ENCODE measurements at places on chromosomes 6 and 20.

DNA sequence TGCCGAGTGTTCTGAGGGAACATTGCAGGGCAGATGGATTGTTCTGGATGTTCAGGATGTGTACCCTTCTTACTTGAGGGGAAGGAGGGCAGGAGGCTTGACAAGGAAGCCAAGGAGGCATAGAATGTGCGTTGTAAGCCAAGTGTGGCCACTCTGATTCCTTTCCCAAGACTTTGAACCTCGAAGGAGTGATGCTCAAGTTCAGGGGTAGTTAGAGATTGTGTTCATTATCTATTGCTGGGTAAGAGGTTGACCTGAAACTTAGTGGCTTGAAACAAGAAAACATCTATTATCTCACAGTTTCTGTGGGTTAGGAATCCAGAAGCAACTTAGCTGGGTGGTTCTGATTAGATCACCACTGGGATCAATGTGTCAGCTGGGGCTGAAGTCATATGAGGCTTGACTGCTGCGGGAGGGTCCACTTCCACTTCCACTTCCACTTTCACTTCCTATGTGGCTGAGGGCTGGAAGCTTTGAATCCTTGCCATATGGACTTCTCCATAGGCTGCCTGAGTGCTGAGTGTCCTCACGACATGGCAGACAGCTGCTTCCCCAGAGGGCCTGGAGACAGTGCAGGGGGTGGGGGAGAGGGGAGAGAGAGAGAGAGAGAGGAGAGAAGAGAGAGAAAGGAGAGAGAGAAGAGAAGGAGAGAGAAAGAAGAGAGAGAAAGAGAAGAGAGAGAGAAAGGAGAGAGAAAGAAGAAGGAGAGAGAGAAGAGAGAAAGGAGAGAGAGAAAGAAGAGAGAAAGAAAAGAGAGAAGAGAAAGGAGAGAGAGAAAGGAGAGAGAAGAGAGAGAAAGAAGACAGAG lies 6.9 kb upstream of the CD40 start:
- peak; percentile 23 for DNase-seq

- no peak for DNase-seq
Measured at GRCh38 chr6:165905744-165906143, 242.7 kb upstream of the PDE10A start.

- DNase-seq, result peak; percentile 63
Measured at GRCh38 chr6:6758915-6759654, 170.6 kb downstream of the LY86 start.

- peak; percentile 68 for DNase-seq
Measured at GRCh38 chr6:41940759-41941279, 789 bp downstream of the CCND3 start.

- DNase-seq, result peak; percentile 30
Measured at GRCh38 chr20:44208770-44209169, 1.8 kb downstream of the OSER1 start.

DNA sequence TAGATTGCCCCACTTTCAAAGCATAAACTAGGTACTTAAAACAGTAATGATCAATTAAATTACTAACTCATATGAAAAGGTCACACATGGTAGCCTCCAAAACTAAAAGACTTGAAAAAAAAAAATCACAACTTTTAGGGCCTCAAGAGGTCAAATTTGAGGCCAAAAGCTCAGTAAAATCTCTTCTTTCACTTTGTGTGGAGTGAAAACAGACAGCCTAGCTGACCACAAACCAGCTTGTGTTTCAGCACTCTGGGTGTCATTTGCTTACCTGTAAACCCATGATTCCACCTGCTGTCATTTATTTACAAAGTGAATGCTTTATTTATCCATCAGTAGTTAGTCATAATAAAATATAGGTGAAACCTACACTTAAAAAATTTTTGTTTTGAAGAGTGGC lies 34.0 kb downstream of the GNAS start:
- DNase-seq, result no peak

DNA sequence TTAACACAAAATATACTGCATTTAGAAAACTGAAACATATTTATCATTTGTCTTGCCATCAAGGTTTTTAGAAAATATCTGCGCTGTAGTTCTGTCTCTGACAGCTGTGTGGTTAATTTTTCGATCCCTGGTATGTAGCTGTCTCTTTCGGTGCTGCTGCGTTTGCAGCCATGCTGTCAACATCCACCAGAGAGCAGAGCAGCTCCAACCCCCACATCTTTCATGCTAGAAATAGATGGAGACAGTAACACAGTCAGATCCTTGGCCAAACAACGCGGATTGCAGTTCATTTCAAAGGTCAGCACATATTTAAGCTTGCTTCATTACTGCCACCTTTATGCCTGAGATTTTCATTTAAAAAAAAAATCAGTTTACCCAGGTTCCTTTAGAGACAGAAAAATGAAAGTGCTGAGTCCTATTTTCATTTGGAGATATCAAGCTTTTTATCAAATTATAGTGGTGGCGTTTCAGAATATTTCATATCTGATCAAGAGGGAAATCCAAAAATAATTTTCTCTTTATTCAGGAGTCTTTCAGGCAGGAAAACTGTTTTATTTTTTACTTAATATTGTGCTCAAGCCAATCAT lies 157.7 kb upstream of the MMS22L start:
- DNase-seq, result peak; percentile 8

GRCh38 chr6:161232010-161232409 lies 41.9 kb downstream of the AGPAT4 start:
- DNase-seq, result no peak

GRCh38 chr6:143731789-143732188 lies 54.0 kb downstream of the PHACTR2 start:
- no peak for DNase-seq

- DNase-seq, result no peak
Measured at GRCh38 chr6:71879016-71879415, 7.3 kb upstream of the RIMS1 start.

- no peak for DNase-seq
Measured at GRCh38 chr20:23249541-23249940, 101.0 kb upstream of the NXT1 start.

DNA sequence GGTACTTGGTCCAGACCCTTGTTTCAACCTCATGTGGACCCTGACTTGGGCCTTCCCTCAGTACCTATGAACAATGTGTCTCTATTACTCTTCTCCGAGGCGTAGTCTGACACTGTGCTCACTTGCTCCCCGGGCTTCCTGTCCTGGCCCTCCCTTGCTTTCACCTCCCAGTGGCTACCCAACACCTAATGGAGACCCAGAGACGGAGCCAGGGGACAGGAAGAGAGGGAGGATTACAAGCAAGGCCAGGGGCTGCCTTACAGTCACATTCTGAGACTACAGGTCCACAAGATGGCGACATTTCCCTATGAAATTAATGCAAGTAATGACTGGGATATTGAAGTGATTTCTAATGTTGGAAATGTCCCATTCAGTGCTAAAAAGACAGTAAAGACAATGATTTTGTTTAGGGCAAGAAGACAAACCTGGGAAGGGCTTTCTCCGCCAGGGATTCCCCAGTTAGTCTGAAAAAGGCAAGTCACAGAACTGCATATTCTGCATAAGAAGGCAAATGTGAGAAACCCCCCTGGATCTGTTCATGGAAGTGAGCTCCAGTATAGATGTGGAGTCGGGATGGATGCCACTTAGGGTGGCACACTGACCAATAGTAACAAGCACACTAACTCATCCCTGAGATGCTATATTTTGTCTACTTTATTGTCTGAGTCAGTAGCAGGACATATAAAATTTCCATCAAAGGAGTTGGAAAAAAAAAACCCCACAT lies 44.0 kb upstream of the ZBTB24 start:
- DNase-seq, result peak; percentile 42

DNA sequence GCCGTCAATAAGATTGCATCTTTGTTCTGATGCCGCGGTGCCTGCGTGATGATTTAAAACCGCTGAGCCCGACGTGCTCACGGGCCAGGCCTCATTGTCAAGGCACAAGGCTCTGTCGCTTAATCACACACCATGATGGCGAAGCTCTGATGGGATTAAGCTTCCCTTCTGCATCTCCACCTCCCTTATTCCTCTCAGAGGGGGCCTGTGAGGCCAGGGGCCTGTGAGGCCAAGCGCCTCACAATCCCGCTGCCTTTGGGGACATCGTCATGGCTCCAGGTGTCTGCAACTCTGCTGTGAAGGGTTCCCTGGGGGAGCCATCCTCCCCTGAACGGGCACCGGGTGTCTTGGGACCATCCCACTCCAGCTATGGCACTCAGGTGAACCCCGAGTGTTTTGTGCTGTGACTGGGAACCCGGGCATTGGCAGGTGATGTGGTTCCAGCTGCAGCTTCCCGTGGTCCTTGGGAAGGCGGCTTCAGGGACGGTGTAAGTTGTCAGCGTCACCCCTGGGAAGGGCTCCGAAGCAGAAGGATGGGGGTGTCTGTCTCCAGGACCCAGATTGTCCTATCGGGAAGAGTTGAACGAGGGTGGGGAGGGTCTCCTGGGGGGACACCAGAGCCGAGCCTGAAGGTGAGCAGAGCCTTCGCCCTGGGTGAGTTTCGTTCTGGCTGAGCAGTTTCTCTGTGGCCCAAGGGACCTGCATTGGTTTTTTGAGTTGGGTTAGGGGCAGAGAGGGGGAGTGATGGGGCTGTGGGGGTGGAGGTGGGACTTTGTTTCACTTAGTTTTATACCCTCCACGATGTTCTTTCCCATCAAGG lies 18.0 kb upstream of the BHLHE23 start:
- DNase-seq, result no peak

- DNase-seq, result peak; percentile 36
Measured at GRCh38 chr6:45988635-45989034, 27.0 kb downstream of the CLIC5 start.

DNA sequence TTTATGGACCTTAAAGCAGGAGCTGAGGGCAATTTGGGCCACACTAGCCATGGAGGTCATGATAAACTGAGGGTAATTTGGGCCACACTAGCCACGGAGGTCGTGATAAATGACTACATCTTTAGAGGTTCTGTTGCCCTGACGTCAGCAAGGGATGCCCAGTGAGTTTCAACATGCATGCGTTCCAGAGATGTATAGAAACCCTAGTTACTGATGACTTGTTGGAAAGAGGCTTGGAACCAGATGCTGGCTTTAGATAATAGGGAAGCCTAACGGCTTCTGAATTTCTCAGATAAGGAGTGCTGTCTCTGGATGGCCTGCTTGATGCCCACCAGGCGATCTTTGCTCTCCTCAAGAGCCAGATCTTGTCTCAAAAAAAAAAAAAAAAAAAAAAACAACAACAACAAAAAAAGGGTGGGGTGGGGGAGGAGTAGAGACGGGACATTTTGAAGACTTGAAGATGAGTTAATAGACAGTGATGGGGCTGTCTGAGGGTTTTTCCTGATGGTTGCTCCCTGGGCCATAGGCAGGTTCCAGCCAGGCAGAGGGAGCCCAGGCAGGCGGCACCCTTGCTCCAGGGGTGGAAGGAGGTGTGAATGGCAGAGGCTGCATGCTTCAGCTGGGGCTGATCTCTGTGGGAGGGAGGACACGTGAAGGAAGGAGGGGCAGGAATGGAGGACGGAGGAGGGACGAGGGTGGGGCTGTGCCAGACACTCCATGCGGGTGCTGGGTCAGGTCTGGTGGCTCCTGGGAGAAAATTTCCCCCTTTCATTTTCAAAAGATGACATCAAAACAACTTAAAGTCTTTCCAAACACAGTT lies 27.0 kb upstream of the FRMD1 start:
- DNase-seq, result no peak

DNA sequence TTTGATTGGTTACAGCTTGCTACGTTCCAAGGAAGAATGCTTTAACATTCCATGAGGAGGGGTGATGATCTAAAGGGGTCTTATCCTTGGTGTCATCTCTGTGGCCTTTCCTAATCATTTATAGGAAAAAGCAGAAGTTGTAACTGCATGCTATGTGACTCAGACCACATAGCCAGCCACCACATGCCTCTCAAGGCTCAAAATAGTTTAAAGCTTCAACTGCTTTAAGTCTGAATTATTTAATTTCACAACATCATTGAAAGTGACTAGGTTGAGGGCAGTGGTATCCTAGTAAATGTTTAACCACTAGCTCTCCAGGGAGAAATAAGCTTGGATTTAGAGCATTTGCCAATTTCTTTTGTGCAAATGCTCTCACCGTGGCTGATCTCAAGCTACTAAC lies 29.7 kb downstream of the MC3R start:
- DNase-seq, result no peak

DNA sequence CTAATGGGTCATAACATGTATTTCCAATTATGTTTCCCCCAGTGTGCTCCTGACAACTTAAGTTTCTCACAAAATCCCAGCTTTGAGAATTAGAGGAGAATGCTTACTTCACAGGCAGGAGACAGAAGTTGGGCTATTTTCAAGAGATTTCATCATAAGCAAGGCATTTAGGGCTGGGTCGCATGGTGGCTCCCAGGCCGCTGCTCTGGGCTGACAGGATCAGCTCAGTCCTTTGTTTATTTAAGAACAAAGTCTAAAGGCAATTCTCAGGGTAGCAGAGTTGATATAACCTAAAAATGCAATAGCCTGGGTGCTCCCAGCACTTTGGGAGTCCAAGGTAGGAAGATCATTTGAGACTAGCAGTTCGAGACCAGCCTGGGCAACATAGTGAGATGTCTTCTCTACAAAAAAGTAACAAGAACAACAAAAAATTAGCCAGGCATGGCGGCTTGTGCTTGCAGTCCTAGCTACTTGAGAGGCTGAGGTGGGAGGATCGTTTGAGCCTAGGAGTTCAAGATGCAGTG lies 10.9 kb downstream of the FOXQ1 start:
- peak; percentile 75 for DNase-seq

DNA sequence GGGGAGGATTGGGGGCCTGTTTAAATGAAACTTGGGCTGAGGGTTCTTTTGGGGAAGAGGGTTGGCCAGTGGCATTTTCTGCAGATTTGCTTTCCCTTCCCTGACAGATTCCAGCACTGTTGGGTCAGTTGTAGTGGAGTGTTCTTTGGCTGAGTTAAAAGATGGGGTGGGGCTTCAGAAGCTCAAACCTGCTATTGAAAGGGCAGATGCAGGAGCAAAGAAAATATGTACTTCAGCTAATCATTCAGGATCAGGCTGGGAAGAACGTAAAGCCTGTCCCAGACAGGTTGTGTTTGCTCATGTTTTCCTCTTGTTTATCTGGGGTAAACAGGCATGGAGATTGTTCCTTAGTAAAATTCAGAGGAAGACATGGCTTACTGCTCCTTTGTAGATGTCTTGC lies 2.5 kb downstream of the SASH1 start:
- DNase-seq, result no peak

DNA sequence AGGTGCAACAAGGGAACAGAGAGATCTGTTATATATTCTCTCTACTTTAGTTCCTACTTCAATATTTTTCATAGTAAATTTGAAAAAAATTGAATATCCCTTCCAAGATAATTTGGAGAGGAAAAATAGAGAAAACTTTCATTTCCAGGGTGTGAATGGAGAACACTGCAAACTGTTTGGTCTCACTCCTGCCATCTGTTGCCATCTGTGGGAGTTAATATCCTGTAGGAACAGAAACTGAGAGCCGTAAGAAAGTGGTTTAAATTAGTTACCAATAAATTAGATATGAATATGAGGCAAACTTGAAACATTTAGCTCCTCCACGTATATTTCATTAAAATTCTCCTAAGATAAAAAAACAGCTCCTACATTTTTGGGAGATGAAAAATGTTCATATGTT lies 4.2 kb downstream of the ZNF337 start:
- no peak for DNase-seq

DNA sequence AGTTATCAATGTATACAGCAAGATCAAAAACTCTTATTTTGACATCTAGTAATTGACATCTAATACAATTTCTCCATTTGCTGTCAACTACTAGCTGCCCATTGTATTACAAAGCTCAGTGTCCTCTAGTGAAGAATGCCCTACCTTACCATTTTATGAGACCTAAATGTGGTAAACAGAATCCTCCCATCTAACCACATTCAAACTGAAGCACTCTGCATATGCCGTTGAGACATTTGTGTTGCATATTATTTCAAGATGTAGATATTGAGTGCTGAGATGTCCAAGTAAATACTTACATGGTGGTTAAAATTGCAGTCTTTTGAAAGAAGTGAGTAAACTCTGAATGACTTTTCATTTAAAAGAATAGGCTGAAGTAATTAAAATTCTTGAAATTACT lies 597 bp upstream of the GLYATL3 start:
- no peak for DNase-seq

- DNase-seq, result no peak
Measured at GRCh38 chr6:152471456-152472265, 165.5 kb downstream of the SYNE1 start.
